ENCODE measurements at places on chromosomes 7 and 10.

GRCh38 chr7:98641646-98642500 is 24.8 kb downstream of the NPTX2 start:
- ATAC-seq = no peak

DNA sequence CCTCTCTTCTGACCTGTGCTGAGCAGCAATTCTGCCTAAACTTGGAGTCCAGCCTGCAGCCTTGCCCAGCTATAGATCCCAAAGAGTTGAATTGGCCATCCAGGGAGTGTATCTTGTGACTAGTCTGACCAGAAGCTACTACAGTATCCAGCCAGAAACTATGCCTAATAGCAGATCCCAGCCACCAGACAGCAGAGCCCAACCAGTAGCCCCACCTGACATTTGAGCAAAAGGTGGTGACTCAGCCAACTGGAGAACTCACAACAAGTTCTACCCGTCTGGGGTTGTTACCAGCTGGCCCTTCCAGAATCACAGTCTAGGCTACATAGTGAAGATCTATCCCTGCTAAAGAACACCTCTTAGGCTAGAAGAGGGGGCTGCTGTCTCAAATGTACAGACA is 315.0 kb downstream of the CRPPA start:
- peak; percentile 91 for ATAC-seq

DNA sequence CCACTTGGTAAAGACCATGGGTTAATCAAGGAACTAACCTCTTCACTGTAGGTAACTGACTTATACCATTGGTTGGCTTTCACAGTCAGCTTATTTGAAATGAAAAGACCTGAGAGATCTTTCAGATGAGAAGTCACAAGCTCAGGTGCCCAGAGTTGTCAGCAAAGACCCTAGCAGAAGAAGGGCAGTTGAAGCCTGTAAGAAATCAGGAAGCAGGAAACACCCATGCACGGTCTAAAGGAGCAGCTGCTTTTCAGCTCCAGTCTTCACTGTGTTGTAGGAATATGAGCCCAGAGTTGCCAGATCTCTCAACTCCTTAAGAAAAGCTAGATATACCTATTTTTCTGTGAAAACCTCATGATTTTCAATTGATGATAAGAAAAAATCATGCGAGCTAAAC is 130.0 kb downstream of the ARID5B start:
- ATAC-seq = no peak

DNA sequence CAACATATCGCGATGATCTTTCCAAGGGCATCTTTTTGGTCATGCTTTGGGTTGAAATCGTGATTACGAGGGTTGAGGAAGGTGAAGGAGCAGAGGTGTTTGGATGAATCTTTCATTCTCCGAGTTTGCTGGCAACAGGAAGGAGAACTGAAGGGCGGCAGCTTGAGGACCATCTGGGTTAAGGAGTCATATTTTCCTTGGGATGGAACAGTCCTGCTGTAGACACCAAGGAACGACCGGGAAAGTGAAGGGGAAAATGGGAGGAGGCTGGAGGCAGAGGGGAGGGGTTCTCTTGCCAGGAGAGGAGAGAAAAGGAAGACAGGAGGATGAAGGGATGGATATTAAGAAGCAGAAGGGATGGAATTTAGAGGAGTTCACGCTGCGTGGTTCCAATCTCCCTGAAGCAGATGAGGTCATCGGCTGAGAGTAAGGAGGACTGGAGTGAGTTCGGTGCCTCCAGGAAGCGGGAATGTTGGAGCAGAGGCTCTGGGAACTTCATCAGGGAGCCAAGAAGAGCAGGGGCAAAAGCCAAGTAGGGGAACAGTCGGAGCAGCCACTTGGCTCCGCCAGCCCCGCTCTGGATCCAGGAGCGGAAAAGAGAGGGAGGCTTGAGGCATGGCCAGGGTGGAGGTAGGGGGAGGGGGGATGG is 116.6 kb upstream of the GALNT17 start:
- no peak for ATAC-seq

- ATAC-seq = no peak
Observed at GRCh38 chr10:44393051-44393630, 8.2 kb upstream of the CXCL12 start.

- ATAC-seq = no peak
Observed at GRCh38 chr10:125448596-125448995, 234.4 kb downstream of the TEX36 start.

DNA sequence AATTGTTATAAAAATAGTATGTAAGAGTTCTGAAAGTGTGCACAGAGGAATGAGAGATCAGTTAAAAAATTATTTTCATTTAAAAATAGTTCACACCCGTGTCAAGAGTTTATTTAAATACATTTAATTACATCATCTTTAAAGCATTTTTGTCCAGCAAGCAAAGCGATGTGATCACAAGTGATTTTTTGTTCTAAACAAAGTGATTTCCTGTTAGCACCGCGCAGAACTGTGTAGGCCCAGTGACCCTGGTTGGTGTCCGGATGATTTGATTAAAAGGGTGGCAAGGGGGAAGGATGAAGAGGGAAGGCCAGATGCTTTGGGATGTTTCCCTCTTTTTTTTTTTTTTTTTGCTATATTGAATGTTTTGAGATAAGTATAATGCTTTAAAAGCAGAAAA is 227.8 kb upstream of the PITRM1 start:
- no peak for ATAC-seq

- ATAC-seq = no peak
Observed at GRCh38 chr10:72461085-72461484, 106.4 kb upstream of the DNAJB12 start.

DNA sequence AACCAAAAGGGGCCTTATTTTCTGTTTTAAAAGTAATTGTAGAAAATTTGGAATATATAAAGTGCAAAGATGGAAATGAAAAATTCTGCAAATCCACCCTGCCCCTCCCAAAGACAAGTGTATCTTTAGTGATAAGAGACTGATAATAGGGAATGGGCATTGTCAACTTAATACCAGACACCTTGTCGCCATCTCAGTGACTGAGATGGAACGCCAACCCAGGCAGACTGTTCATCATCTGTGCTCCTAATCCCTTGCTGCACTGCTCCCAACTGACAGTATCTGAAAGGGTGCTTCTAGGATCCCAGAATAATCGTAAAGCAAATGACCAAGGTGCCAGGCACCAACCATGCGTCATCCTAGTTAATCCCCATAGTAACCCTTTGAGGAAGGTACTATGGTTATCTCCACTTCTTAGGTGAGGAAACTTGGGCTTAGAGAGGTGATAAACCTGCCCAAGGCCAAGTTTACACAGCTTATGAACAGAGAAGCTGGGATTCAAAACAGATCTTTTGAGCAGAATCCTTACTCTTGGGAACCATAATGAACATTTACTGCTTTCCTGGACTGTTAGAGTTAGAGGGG is 583.7 kb downstream of the GATA3 start:
- ATAC-seq = no peak

- no peak for ATAC-seq
Observed at GRCh38 chr7:48420206-48420605, 248.9 kb downstream of the ABCA13 start.

DNA sequence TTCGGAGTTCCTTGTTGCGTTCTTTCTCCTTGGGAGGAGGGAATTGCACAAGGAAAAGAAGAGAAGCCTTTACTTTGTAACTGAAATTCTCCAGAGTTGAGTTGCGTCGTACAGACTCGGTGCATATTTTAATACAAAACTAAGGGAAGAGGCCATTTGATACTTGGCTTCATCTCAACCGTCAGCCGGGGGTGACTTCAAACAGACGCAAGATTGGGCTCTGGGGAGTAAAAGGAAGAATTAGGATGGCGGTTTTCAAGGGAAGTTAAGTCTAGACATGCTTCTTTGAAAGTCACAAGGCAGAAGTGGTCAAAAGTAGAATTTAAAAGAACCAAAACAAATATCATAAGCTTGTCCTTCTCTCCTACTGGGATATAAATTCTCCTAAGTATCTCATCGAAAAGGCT is 1.6 kb downstream of the PRR15 start:
- ATAC-seq = no peak

GRCh38 chr7:44703921-44704320 is 44.7 kb upstream of the ZMIZ2 start:
- ATAC-seq = no peak

GRCh38 chr10:114053946-114054345 is 10.3 kb downstream of the ADRB1 start:
- ATAC-seq = no peak

DNA sequence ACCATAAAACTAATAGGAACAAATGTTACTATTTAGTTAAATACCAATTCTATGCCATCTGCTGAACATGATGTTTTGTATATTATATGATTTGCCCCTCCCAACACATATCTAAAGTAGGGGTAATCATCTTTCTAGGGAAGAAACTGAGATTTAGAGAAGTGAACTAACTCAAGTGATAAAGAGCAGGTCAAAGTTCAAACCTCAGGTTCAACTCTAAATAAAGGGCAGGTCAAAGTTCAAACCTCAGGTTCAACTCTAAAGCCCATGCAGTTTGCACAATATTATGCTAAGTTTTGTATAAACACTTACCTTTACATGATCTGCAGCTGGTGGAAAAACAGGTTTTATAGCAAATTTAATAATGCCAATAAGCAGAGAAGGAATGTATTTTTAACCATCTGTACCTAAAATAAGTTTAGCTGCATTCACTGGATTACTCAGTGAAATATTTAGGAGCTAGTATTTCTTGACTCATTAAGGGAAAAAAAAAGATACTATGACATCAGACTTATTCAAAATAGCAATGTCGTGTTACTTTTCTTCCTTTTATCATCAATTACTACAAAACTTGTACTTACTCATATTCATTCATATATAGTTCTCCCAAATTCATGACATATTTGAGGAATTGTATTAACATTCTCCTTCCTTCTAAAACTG is 1194.3 kb upstream of the CELF2 start:
- ATAC-seq = no peak

DNA sequence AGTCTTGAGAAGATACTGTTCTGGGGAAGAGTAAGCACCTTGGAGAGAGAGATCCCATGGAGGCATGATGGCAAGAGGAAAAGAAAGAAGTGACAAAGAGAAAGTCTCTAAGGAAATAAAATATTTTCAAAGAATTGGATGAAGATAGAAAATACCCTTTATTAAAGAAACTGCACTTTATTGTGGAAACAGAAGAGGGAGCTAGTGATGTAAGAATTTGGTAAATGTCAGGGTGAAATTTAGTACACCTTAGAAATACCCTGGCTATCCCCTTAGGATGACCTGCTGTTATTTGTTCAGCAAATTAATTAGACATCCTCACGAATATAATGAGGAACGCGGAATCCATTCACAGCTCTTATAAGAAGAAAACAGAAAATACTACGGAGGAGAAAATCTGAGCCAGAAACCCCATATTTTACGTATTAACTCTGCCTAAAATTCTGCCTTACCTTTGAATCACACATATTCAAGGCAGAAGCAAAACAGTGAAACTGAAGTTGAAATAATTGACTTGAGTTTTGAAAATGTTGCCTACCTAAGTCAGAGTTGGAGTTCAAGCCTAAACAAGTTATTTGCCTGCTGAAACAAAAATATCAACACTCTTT is 90.7 kb downstream of the TFPI2 start:
- ATAC-seq = no peak

GRCh38 chr7:2864204-2864985 is 20.3 kb upstream of the GNA12 start:
- no peak for ATAC-seq

GRCh38 chr10:118266098-118266748 is 75.9 kb downstream of the FAM204A start:
- ATAC-seq = no peak

GRCh38 chr10:72561745-72562166 is 64.1 kb downstream of the MICU1 start:
- no peak for ATAC-seq

GRCh38 chr7:151382079-151382885 is 27.6 kb downstream of the WDR86 start:
- ATAC-seq = no peak

- ATAC-seq = no peak
Observed at GRCh38 chr10:13725594-13725993, 138.8 kb downstream of the PRPF18 start.

- no peak for ATAC-seq
Observed at GRCh38 chr10:57624066-57624465, 643.6 kb downstream of the IPMK start.

DNA sequence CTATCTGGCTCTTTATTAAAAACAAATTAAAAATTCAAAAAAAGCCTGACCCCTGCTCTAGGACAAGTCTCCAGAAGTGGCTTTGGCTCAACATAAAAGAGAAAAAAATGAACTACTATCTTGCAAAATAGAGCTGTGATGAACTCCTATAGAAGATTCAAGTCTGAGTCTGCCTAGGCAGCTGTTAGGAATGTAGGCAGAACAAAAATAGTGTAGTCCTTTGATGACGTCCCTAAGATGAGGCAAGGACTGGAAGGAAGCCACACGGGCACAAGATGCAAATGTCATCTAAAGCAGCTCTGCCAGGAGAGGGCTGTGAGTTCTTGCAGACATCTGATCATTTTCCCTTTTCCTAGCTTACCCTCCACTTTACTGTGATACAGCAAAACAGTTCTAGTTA is 20.5 kb downstream of the ASNS start:
- no peak for ATAC-seq

- ATAC-seq = no peak
Observed at GRCh38 chr7:28434510-28434909, 22.2 kb downstream of the CREB5 start.

Data from esophagus mucosa (tissue), 1 donor.